Activated CD4-positive, alpha-beta memory T cell treated with anti-CD3 and anti-CD28 coated beads, Interleukin-2, amount 10 ng/mL, durations not matched to agents 7 days and 5 days (primary cell): ENCODE measurements at places on chromosomes 5 and 9. TPM values are rescaled to one million over a fixed set of nuclear protein-coding genes. Genes with fewer than 3 reads are reported as not detected.

The SHISAL2B gene
- total RNA-seq = not detected

The MXD3 gene
- 74.1 TPM for total RNA-seq

The SOX30 gene
- 0.33 TPM for total RNA-seq

The SLC45A2 gene
- total RNA-seq = 0.23 TPM

The GPSM1 gene
- total RNA-seq = 6.5 TPM

The ELAVL2 gene
- total RNA-seq = not detected

The PCDH12 gene
- total RNA-seq = 2.2 TPM

The IL33 gene
- total RNA-seq = not detected

The LECT2 gene
- not detected for total RNA-seq

The PCDHB8 gene
- total RNA-seq = not detected

The PCDHGC4 gene
- total RNA-seq = not detected

The CDC42SE2 gene
- 166 TPM for total RNA-seq

The CYFIP2 gene
- total RNA-seq = 337 TPM

The MARCOL gene
- not detected for total RNA-seq

The TCERG1 gene
- 77.0 TPM for total RNA-seq

The IL4 gene
- 12.6 TPM for total RNA-seq

The AGGF1 gene
- total RNA-seq = 26.4 TPM

The RELL2 gene
- 18.8 TPM for total RNA-seq

The CYLC2 gene
- not detected for total RNA-seq

The COL5A1 gene
- total RNA-seq = 0.10 TPM

The IFNB1 gene
- total RNA-seq = 0.68 TPM

The CDKN2A gene
- total RNA-seq = 19.4 TPM

The NEUROG1 gene
- total RNA-seq = not detected

The SNX30 gene
- total RNA-seq = 8.2 TPM

The TAF1L gene
- 0.05 TPM for total RNA-seq

The BAAT gene
- not detected for total RNA-seq

The ADRB2 gene
- total RNA-seq = 6.7 TPM

The CTSV gene
- 0.73 TPM for total RNA-seq

The DDX31 gene
- 10.5 TPM for total RNA-seq

The SLC6A3 gene
- total RNA-seq = not detected

The BTNL3 gene
- total RNA-seq = not detected

The PCDHGB3 gene
- total RNA-seq = 0.10 TPM

The OTP gene
- total RNA-seq = not detected

The SCGB3A2 gene
- not detected for total RNA-seq

The GRXCR2 gene
- total RNA-seq = not detected

The PCDHA2 gene
- total RNA-seq = not detected

The PCDHB6 gene
- not detected for total RNA-seq

The TNFSF15 gene
- total RNA-seq = 0.03 TPM

The PCDHGB2 gene
- 0.23 TPM for total RNA-seq
